ENCODE measurements at places on chromosomes 4 and X.

DNA sequence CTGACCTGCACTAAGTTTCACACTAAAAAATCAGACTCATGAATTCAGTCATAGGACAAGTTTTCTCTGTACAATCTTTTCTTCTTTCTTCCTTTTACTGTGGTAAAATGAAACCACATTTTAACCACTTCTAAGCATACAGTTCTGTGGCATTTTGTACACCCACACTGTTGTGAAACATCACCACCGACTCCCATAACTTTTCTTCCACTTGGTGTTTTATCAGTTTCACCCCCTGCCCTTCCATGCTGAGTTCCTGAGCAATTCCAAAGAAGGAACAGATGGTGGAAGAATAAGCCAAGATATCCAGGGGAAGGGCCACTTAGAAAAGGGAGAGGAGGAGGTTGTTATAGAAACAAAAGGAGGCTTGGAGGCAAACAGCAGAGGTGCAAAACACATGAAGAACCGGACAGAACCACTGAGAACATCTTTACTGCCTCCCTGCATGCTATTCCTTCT is 22.6 kb downstream of the SLC25A4 start:
- peak; percentile 54 for DNase-seq

DNA sequence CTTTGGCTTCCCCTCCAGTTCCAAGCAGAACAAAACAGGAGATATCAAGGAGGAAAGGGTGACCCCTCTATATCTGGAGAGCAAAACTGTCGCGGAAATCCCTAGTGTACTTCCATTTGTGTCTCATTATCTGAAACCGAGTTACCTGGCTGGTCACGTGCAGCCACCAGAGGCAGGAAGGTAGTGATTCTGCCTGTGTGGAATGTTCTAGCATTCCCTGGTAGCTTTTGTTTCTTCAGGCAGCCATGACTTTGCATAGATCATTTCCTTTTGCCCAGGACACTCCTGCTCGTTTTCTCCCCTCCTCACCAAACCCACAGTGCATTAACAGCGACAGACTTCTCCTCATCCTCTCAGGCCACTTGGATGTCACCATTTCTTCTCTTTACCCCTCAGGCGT is 107.9 kb downstream of the PTTG2 start:
- DNase-seq: no peak

DNA sequence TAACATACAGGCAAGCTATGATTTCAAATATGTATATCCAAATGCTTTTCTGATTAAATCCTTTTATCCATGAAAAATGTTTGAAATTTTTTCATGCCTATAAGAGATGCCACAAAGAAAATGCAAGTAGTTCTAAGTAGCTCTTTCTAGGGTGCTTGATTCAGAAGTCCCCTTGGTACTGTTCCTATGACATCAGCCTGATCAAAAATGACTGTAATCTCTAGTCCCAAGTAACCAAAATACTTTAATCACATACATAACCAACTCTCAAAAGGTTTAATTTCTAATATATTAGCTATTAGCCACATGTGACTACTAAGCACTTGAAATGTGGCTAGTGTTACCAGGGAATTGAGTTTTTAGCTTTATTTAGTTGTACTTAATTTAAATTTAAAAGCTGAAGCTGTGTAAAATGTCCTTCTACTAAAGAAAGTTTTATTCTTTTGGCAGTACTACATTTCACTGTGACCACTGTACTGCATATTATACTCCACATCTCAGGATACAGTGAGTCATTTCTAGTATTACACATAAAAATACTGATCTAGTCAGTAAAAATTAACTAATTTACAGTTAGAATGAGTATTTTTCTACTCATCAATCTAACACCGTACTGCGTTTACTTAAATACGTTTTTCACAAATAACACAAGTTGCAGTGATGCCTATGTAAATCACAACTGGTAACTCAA is 33.9 kb downstream of the FBXW7 start:
- no peak for DNase-seq

DNA sequence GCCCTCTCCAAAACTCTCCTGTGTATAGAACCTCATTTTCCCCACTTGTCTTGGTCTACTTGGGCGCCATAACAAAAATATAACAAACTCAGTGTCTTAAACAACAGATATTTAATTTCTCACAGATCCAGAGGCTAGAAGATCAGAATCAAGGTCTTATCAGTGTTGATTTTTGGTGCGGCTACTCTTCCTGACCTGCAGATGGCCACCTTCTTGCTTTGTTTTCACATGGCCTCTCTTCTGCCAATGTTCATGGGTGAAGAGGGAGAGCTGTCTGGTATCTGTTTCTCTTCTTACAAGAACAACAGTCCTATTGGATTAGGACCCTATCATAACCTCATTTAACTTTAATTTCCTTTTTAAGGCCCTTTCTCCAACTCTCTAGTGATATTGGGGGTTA is 177.3 kb downstream of the PABPC4L start:
- no peak for DNase-seq

GRCh38 chr4:38366997-38367396 is 297.0 kb upstream of the KLF3 start:
- DNase-seq: no peak

GRCh38 chr4:29653221-29653620 is 1066.9 kb upstream of the PCDH7 start:
- DNase-seq: no peak

- no peak for DNase-seq
Measured at GRCh38 chr4:77600521-77601451, 4.8 kb upstream of the CXCL13 start.

DNA sequence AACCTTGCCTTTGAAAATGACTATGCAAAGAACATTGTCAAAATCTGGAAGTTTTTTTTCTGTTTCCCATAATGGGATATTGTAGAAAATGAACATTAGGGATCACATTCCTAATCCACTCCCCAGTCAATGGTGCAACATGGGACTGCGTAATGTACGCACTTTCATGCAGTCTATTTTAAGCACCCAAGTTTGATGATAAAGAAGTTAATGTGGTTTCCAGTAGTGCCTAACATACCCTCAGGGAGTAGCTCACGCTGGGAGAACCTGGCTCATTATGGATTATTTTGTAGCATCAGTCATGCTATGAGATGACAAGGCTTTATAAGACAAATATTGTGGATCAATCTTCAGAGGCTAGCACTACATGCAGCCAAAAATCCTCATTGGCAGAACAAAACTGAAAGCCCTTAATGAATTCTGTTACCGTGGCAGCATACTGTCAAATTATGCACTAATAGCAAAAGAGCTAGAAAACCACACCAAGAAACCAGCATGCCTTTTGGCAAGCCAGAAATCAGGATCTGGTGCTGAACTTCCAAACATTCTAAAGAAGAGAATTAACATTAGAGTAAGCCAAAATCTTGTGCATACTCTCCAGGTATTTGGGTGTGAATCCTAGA is 1392.8 kb upstream of the TENM3 start:
- DNase-seq: no peak

DNA sequence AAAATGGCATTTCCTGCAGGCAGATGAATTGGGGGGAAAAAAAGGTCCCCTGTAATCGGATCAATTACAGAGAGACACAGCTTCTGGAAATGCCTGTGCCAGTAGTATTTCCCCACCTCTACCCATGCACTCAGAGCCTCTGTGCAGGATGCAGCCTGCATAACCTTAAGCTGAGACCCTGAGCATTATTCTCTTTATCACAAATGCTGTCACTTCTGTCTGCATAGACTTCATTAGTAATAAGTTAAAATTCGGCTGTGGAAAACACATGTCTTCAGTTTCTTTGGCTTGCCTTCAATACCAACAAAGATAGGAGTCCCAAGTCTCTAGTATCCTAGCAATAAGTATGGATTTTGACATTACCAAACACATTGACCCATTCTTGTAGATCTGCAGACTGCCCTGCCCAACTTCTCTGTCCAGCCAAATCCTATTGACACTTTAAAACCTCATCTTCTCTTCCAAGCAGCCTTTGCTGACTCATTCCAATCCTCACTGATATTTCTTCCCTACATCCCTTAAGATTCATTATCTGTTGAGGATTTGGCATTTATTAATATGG is 70.8 kb downstream of the LUZP4 start:
- DNase-seq: no peak

DNA sequence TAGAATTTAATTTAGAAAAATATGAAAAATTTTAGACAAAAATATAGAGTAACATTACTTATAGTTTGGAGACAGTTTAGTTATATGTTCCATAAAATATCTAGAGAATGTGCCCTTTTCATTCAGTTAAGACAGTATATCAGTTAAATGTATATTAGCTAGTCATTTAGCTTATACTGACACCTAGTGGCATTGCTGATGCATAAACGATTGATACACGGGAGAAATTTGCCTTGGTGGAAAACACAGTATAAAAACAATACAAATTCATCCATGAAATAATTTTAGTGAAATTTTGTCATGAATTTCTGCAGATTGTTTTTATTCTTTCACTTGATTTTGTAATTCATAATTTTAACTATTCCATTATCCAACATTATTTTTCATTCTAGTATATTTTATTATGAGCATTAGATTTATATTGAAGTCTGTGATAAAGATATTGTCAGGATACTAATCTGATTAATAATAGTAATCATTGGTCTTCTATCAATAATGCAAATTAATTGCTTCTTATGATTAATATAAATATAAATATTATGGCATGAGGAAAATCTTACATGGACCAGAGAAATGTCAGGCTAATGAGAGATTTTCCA is 219.0 kb downstream of the TLL1 start:
- peak; percentile 7 for DNase-seq

DNA sequence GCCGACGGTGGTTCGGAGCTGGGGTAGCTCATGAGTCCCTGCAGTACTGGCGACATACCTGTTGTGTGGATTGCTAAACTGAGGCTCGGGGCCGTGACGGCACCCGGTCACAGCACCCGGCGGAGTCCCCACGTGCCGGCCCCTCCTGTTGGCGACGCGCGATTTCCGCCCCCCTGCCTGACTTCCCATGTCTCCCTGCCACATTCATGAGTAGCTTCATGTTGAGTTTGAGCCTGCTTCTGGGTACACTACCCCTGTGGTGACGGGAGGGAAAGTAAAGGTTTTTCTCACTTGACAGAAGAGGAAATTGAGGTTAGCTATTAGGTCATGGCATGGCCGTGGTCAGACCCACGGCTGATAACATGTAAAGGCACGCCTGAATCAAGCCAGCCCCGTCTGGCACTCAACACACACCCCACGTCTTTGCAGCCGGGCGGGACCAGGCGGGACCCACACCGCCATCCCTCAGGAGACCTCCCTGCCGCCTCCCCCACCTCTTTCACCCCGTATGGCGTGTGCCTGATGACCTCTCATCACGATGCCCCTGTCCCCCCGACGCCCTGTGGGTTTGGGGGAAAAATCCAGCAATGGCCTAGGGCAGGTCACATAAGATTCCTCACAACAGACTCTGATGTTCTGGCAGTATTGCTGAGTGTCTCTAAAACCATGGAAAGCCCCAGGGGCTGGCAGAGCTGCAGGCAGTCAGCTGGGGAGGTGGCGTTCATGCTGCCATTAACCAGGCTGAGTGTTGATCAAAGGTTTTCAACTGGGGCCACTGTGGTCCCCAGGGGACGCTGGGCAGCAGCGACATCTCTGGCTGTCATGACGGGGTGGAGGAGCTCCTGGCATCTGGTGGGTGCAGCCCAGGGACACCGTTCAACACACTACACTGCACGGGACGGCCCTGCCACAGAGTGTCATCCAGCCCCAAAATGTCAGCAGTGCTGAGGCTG is 29.2 kb downstream of the P2RY8 start:
- DNase-seq: no peak

DNA sequence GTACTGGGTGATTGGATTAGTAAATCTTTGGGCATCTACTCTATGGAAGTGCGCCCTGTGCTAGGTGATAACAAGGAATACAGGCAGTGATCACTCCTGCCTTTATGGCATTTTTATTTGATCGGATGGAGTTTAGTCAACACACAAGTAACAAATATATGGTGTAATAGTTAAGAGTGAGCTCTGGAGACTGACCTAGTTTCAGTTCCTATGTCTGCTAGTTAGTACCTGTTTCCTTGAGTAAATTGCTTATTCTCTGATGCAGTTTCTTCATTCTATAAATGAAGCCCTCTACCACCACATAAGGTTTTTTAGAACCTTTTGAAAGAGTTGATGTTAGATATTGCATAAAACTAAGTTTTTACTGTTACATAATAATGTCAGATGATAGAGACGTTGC is 134.6 kb downstream of the KDM6A start:
- no peak for DNase-seq

DNA sequence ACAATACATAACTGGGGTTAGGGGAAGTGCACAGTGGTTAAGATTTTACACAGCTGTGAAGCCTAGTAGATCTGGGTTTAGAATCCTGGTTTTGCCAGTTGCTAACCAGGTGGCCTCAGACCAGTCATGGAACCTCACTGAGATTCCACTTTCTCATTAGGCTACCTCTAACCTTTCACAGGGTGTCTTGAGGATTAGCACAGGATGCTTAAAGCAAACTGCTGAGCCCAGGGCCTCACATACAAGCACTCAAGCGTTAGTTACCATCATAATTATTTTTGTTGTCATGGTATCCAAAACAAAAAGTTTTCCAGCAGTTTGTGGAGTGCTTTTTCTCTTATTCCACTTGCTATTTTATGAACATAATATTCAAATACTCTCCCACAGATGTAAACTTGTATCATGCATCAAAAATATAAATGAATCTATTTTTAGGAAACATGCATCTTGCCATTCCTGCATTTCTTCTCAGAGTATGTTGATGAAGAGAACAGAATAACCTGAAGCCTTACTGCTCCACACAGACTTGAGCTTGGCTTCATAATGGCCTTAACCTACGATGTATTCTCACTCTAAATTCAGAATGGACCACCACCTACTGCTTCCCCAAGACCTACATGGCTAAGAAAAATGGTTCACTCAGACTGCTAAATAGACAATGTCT is 12.6 kb downstream of the AP1S2 start:
- no peak for DNase-seq

DNA sequence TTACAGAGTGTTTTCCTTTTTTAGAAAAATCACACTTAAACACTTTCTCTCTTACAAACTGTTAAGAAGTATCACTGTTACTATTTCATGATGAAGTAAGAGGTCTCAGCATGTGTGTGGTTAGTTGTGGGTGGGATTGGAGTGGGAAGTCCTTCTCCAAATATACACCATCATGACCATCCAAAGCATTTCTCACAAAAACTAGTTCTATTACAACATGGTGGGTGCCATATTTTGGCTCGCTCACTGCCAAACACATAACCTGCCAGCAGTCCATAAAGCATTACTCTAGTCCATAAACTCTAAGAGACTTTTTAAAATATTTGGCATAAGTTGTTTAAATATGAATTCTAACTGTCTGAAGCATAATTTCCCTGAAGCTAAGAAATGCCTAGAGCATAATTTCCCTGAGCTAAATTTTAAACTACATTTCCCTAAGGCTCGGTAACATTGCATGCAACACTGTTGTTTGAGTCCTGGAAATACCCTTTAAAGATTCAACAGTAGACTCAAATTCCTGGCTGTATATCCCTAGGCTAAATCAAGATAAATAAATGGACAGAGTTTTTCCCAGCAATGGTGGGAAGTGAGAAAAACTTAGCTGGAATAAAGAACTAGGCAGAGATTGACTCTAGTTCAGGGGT is 415.0 kb upstream of the INTU start:
- DNase-seq: no peak

GRCh38 chr4:53935780-53936179 is 128.6 kb downstream of the CHIC2 start:
- DNase-seq: peak; percentile 70
